ENCODE measurements at places on chromosomes 11 and 22.

DNA sequence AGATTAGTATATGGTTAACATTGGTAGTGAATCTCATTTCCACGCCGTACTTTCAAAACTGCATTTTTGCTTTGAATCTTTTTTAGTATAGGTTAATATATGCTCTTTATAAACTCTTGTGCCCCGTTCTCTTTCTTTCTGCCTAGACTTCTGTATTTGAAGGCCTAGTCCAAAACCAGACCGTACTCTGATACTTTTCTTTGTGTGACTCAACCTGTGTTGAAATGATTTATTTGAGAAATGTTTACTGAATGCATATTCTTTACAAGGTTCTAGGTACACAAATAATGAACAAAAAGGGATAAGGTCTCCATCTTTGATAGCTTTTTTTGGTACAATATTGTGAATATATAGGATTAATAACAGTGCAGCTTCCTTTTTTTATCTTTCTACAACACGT is 68.3 kb downstream of the HIPK3 start:
- no peak for DNase-seq

- DNase-seq, result no peak
Measured at GRCh38 chr11:73875380-73875779, 1.3 kb downstream of the COA4 start.

GRCh38 chr11:132535830-132536229 is 996.5 kb downstream of the OPCML start:
- DNase-seq, result no peak

DNA sequence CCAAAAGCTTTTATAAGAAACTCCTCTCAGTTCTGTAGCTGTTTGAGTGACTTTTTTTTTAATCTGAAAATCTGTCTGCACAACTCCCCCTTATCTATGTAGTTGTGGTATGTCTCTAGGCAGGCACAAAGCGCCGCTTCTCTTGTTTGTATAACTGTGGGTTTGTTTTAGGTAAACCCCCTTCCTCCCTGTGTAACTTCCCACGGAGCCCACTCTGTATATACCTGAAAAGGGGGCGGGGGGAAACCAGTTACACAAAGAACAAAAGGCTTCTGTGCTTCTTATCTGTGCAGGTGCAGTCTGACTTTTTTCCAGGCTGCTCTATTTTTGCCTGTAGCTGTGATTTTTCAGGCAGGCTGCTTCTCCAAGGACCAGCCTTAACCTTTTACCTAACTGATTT is 13.2 kb downstream of the OR10AG1 start:
- DNase-seq, result no peak

DNA sequence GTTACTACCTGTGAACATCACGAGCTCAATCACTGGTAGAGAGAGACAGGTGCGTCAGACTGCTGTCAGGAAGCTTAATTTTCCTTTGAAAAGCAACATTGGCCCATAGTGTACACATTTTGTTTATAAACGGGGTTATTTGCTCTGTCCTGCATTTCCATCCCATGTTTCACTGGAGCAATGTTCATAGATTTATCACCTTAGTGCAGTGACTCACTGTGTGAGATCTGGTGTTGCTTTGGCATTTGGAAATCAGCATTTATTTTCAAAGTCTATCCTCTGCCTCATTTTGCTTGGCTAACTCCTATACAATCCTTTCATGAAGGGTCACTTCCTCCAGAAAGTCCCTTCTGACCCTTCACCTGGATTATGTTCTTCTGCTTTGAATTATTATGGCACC is 529.1 kb downstream of the NELL1 start:
- DNase-seq, result no peak

DNA sequence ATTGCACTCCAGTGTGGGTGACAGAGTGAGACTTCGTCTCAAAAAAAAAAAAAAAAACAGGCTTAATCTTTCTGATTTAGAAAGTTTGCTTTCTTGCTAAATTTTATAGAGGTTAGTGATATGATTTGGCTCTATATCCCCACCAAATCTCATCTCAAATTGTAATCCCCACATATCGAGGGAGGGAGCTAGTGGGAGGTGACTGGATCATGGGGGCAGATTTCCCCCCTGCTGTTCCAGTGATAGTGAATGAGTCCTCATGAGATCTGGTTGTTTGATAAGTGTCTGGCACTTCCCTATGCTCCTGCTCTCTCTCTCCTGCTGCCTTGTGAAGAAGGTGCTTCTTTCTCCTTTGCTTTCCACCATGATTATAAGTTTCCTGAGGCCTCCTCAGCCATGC is 90.9 kb downstream of the OSBP2 start:
- no peak for DNase-seq

GRCh38 chr11:693887-694562 is 997 bp downstream of the DEAF1 start:
- no peak for DNase-seq

GRCh38 chr11:18791207-18791968 is at the start of gene PTPN5:
Gene PTPN5 (minus strand): TSS chr11:18791798. CDS start chr11:18771958, 19,840 bp downstream.
- DNase-seq, result no peak

DNA sequence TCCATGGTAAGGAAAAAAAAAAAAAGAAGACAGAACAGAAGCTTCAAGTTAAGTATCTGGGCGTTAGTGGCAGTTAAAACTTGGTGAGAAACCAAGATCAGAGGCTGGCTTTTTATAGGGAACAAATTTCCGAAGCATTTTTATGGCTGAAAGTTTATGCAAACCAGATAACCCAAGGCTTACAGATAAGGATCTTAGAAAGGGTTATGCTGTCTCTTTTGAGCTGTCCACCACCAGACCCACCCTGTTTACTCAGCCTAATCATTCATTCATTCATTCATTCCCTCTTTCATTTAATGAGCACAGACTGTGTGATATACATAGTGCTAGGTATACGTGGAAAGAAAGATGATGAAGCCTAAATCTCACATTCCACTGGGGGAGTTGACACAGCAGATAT is 89.5 kb downstream of the ME3 start:
- no peak for DNase-seq

DNA sequence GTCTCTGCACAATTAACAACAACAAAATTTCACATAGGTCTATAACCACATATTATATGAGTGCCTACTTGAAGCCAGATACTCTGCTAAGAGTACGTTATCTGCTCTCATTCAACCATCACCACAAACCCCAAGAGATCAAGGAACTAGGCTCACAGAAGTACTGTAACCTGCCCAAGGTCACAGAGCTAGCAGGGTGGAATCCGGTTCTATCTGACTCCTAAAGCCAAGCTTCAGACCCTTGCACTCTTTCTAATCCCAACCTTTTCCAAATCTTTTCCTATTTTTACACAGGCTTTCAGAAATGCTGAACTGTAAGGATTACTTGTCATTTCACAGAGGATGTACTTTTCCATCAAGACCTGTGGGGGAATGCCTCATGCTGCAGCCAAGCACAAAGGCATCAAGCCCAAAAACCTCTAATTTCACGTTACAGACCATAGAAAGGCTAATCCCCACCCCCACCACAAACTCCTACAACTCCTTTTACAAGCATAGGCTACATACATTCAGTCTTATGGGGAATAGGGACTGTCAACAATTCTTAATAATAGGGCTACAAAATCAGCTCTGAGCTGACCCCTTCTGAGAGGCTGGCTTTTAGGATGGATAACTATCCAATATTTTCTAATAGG is 927 bp downstream of the PRCP start:
- DNase-seq, result no peak

Measured in NCI-H446 treated with DMSO at 0.1 percent for 48 hours (cell line).